Astrocyte of the cerebellum (primary cell): ENCODE measurements at places on chromosomes 7 and 10.

- no peak for DNase-seq
These were observed 161.8 kb upstream of the MTPN start for GRCh38 chr7:136138991-136139390.

GRCh38 chr10:52376694-52377354, 62.7 kb downstream of the DKK1 start:
- no peak for DNase-seq

GRCh38 chr7:711922-712380, 14.5 kb upstream of the DNAAF5 start:
- DNase-seq: no peak

DNA sequence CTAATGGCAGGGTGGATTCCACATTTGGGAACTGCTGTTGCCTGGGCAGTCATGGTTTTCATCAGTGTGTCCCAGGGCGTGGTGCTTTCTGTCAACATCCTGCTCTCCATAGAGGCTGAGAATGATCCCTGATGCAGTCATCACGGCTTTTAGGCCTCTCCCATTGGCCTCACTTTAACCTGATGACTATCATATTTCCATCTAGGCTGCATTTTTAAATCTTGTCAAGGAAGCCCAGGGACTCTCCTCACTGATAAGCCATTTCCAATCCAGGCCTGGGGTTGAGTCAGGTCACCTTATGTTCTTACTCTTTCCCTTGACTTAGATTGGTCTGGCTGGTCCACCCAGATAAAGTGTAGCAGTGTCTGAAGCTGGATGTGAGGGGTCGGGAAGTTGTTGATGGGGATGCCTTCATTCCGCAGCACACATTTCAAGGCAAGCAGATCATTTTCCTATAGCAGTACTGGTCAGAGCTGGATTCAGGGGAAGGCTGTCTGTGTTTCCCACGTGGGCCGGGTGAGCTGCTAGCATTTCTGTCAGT, 177.0 kb downstream of the AUTS2 start:
- no peak for DNase-seq

GRCh38 chr7:15558756-15559155, 3.1 kb downstream of the AGMO start:
- DNase-seq: no peak

DNA sequence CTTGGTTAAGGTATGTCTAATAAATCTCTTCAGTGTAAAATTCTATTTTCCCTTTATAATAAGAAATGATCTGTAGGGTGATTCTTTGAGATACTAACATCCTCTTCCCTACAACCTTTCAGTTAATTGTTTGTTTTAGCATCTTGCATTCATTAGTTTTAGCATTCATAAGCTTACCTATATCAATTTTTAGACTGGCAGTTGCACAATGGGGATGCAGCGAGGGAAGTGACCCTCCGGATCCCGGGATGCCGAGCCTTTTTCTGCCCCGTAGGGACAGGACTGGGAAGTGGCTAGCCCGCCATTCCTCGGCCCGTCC, 508 bp upstream of the KIF20B start:
- no peak for DNase-seq

GRCh38 chr10:75465450-75465827, 34.0 kb downstream of the LRMDA start:
- no peak for DNase-seq

DNA sequence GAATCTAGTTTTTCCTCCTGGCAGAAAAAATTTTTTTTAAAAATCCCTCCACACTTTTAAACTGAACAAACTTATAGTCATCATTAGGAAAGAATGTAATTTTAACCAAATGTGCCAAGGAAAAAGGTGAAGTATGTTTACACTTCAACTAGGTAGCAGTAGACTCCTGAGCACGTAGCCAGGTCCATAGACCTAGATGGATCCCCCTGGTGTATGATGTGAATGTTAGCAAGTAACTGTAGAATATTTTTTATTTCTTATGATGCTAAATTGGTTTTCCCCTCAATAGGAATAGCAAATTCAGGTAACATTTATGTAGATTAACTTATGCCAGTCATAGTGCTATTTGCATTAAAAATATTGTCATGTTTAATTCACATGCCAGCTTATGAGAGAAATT, 19.6 kb downstream of the CABCOCO1 start:
- DNase-seq: no peak

- no peak for DNase-seq
These were observed 2.0 kb downstream of the C10orf90 start for GRCh38 chr10:126668505-126668904.
